ENCODE measurements at places on chromosomes 7 and 10.
A peak's percentile ranks its signal among the peaks of the same experiment; 100 is the strongest.

DNA sequence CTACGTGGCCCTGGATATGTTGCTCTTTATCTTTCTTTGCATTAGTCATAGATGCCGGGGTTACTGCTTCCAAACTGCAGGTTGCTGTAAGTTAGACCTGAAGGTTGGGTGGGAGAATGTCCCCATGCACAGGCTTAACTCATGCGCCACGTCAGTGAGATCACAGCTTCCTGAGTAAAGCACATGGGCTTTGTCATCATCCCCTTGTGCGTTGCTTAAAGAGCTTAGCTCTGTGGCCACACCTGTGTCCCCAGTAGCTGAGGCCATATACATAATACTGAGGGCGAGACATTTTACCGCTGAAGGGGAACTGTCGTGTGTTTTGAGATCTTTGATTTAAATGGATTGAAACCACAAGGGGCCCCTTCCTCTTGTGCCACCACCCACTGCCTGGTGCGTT lies 45.8 kb upstream of the BTBD16 start:
- no peak for DNase-seq

- DNase-seq: no peak
These were observed 24.9 kb upstream of the SFRP5 start for GRCh38 chr10:97796651-97797050.

- DNase-seq: no peak
These were observed 8.0 kb downstream of the COA1 start for GRCh38 chr7:43721193-43721806.

GRCh38 chr10:66627156-66627555 lies 298.7 kb upstream of the LRRTM3 start:
- peak; percentile 57 for DNase-seq

DNA sequence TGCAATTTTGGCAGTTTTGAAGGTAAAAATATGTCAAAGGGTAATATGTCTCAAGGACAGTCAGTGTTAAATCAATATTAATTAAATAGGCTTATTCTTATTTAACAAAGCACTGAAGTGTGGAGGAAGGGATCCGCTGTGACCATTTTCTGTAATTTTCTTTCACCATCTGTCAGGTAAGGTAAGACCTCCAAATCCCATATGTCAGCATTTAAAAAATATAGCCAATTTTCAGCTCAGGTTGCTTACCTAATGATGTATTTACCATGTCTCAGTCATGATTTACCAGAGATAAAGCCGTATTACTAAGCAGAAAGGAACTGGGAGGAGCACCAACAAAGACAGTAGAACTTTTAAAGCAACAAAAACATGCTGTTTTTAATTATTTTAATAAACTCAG lies 683.9 kb downstream of the CCSER2 start:
- DNase-seq: no peak

- no peak for DNase-seq
These were observed 49.4 kb downstream of the HTRA1 start for GRCh38 chr10:122510736-122511135.

DNA sequence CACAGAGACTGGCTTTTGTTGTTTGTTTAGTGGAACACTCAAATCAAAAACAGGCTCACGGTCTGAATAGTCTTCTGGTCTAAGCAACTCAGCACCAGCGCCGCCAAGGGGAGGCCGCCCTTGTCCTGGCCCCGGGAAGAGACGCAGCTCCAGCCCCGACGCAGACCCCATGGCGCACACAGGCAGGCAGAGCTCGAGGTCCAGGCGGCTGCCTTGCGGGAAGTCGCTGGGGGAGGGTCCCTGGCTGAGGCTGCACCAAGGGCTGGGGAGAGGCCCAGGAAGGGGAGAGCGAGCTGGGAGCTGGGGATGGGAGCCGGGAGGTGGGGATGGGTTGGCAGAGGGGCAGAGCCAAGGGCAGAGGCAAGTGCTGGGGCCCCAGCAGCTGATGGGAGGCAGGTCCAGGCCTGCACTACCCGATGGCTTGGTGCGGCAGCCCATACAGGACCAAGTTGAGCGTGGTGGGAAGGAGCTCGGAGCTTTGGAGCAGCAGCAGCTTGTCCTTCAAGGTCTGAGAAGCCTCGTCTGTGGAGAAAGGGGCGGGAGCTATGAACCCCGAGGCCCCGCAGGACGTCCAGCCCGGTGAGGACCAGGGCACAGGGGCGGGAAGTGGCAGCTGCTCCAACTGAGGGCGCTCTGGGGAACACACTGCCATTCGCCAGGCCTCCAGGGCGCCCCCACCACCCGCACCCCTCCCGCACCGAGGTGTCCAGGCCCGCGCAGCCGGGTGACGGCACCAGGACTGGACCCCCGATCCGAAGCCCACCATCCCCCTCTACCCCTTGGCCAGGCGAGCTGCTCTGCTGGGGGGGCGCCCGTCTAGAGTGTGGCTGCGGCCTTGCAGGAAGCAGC lies 22.7 kb upstream of the NKX6-2 start:
- no peak for DNase-seq

DNA sequence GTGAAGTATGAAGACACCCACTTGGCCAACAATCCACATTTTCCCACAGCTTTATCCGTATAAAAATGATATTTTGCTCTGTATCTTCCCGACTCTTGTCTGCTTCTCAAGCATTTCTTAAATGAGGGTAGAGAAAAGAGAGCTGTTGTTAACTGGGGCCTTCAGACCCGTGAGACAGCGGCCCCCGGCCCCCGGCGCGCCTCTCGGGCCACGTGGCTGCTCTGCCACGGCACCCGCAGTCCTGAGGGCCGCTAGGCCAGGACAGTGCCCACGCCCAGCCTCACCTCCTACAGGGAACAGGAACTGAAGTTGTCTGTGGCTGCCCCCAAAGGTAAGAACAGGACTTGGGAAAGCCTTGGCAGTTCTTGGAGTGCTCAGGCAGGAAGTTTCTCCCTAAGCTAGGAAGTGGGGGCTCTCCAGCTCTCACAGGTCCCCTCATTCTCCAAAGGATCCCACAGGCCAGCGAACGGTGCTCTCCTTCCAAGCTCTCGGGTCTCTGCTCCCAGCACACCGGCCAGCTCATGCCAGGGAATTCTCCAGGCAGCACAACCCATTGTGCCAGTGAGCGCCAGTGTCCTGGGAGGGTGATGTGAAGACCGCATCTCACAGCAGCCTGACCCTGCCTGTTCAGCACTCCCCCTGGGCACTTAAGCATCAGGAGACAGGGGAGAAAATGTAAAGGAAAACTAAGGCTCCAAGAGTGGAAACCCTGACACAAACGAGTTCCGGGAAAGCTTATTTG lies 230.3 kb upstream of the PFKP start:
- no peak for DNase-seq

- DNase-seq: peak; percentile 60
These were observed 16.5 kb downstream of the DENND10 start for GRCh38 chr10:119120413-119120867.

DNA sequence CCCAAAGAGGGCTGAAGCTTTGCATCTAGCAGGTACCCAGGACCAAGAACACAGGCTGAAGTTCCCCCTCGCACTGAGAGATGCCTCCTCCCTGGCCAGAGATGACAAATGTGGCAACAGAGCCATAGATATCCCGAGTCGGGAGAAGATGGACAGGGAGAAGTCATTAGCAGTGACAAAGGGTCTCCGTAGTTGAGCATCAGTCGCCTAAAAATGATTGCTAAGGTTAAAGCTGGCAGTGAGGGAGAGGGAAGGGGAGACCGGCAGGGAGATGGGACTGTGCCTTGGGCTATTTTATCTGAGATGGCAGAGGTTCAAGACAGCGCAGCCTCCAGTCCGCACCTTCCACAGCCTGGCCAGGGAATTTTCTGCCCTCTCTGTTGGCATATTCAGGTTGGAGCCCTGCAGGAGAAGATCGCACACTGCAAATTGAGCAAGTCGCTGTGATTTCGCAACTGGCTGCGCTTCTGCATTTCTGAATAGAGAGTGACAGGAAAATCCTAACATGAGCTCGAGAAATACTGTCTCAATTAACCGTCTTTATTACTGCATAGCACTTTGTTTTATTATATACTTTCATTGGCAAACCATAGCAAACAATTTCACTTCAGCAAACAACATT lies 238.9 kb upstream of the GPR26 start:
- no peak for DNase-seq

- no peak for DNase-seq
These were observed 201.7 kb downstream of the BICC1 start for GRCh38 chr10:58714409-58714808.

Data from RCC 7860 (cell line).